ENCODE measurements at places on chromosomes 4 and X. TPM values are rescaled to one million over a fixed set of nuclear protein-coding genes. Genes with fewer than 3 reads are reported as not detected.

Gene DGKK
- not detected for total RNA-seq

Gene KDM6A
- total RNA-seq = 26.6 TPM

Gene UCP1
- not detected for total RNA-seq

GRCh38 chrX:6707497-6707896 is 172.6 kb upstream of the VCX3A start:
- DNase-seq = no peak

GRCh38 chrX:108439961-108440696 is 491 bp downstream of the COL4A5 start:
- DNase-seq = no peak

Data from activated CD4-positive, alpha-beta T cell treated with anti-CD3 and anti-CD28 coated beads, Interleukin-2, amount 10 ng/mL, durations not matched to agents 7 days and 5 days (primary cell).